ENCODE measurements at places on chromosomes 3 and 15. TPM values are rescaled to one million over a fixed set of nuclear protein-coding genes. Genes with fewer than 3 reads are reported as not detected.

- DNase-seq: no peak
Observed at GRCh38 chr3:76943671-76944070, 96.2 kb upstream of the ROBO2 start.

DNA sequence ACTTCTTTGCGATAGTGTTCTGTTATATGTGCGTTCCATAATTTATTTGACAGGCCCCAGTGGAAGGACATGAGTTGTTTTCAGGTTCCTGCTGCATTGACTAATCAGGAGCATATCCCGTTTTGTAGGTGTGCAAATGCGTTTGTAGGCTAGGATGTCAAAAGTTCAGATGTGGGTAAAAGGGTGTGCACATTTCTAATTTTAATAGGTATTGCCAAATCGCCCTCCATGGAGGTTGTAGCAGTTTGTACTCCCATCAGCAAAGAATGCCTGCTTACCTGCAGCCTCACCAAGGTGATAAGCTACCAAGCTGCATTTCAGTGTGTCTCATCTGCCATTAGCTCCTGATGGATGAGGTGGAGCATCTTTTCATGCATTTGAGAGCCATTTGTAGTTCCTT is 36.3 kb downstream of the KLF13 start:
- no peak for DNase-seq

DNA sequence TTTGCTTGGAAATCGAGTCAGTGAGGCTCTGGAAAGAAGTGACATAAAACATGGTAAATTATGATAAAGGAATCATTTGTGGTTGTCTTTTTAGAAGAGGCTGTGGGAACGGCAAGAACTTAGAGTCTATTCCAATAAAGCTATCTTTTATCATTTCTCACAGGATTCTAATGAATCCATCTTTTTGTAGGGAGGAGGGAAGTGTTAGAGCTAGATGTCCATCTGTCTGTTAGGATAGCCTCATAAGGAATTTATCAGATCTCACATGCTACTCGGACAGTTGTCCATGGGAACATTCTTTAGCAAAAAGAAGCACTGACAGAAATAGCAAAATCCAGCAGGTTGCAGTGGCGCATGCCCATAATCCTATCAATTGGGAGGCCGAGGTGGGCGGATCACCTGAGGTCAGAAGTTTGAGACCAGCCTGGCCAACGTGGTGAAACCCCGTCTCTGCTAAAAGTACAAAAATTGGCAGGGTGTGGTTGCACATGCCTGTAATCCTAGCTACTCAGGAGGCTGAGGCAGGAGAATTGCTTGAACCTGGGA is 37.0 kb downstream of the STARD9 start:
- no peak for DNase-seq

The TRH gene
- not detected for total RNA-seq

DNA sequence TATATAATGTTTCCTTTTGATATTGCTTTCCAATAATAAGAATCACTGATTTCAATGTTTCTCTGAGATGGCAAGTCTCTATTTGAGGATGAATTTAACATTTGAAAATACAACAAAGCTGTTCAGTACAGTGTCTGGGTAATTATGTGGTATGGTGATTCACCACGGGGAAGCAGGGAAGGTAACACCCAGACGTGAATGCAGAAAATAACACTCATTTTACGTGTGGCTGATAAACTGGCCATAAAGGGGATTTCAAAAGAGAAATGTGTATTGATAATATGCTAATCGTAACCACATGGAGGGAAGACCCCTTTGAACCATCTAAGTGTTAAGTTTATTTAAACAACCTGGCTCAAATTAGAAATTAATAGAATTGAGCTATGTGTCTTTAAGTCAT is 344.6 kb downstream of the GRM7 start:
- no peak for DNase-seq

The SYNPR gene
- total RNA-seq: 9.9 TPM

The COL6A5 gene
- 3.6 TPM for total RNA-seq

DNA sequence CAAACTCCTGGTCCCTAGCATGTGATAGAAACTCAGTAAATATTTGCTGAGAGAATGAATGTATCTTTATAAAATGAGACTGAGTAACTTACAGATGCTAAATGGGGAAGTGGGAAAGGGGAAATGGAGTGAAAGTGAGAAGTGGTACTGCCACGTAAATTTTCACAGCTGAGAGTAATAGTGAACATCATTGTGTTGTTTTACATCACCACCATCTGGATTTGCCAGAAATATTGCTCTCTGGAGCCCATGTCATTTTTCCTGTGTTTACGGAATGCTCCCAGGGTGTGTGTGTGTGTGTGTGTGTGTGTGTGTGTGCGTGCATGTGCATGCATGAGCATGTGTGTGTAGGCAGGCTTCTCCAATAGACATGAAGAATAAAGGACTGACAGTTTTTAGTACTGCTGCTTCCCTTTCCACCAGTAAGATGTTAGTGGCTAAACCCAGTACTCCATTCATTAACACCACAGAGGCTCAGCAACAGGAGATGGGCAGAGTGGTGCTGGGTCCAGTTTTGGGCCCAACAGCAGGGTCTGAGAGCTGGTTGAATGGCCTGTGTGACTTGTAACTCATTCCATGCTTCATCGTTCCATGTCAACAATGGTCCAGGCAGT is 57.3 kb downstream of the DIPK2A start:
- DNase-seq: no peak

DNA sequence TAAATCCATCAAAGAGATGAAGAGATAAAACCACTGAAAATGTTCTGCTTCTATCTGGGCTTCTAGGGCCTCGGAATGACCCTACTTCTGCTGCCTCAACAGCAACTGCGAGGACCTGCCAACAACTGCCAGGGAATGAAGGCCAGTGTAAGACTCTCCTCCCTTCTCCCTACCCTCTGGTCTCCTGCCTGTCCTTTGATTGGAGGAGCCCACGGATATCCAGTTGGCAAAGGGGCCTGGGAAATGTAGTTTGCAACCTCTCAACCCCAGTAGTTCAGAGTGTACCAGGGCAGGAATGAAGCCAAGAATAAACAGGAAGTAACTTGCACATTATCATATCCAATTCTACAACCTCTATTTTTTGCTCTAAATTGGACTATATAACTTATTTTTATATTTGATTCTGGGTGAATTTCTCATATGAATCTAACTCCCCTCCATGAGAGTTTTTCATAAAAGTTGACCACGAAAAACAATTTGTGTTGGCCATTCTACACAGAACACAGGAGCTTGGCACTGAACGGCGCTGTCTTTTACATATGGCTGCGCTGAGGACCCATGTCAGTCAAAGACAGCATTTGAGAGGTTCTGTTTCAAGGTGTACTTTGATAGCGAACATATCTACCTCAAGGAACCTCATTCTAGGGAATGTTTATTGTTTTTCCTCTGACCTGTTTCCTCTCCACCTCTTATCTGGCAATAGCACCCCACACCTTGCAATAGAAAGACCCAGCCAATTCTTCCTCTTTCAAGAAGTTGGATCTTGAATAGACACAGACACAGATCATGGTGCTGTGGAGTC is 91.1 kb upstream of the RNF7 start:
- peak; percentile 69 for DNase-seq

The KIAA1143 gene
- total RNA-seq: 26.7 TPM

The ZKSCAN7 gene
- total RNA-seq: 6.7 TPM

The P2RY1 gene
- 7.0 TPM for total RNA-seq

The LRRC31 gene
- not detected for total RNA-seq

GRCh38 chr15:62833646-62834045 is 208.9 kb upstream of the TPM1 start:
- peak; percentile 60 for DNase-seq

- DNase-seq: peak; percentile 58
Observed at GRCh38 chr3:83224101-83224868, 1462.8 kb upstream of the GBE1 start.

DNA sequence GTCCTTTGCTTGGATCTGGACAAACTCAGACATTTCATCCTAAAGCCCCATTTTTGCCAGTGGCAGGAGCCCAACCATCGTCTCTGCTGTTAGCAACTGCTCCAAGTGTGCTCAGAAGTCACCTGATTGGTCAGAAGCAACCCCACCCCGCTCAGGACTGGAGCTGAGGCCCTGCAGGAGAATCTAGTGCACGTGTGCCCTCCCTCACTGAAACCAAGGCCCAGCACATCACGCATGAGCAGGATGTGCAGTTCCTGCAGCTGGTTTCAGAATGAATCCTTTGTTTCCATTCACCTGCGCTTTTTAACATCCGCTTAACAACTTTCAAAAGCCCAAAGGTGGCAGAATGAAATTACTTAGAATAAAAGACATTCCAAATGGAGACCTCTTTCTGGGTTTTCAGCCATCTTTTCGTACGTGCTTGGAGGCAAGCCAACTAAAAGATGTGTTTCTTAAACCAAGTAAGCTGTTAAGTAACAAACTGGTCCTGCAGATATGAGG is 81.2 kb downstream of the SRGAP3 start:
- DNase-seq: peak; percentile 98

- peak; percentile 36 for DNase-seq
Observed at GRCh38 chr3:133230195-133230594, 169.7 kb upstream of the BFSP2 start.

GRCh38 chr15:80654299-80654698 is 40.8 kb upstream of the ABHD17C start:
- DNase-seq: no peak

- no peak for DNase-seq
Observed at GRCh38 chr3:37662785-37663184, 198.9 kb upstream of the CTDSPL start.

GRCh38 chr3:41357271-41357670 is 158.0 kb downstream of the CTNNB1 start:
- DNase-seq: no peak

- DNase-seq: peak; percentile 28
Observed at GRCh38 chr3:143120716-143121240, 1.2 kb downstream of the CHST2 start.

The CEMIP gene
- 2.4 TPM for total RNA-seq

The GP5 gene
- total RNA-seq: 0.72 TPM

GRCh38 chr3:55615039-55615693 is 128.1 kb upstream of the WNT5A start:
- DNase-seq: no peak

DNA sequence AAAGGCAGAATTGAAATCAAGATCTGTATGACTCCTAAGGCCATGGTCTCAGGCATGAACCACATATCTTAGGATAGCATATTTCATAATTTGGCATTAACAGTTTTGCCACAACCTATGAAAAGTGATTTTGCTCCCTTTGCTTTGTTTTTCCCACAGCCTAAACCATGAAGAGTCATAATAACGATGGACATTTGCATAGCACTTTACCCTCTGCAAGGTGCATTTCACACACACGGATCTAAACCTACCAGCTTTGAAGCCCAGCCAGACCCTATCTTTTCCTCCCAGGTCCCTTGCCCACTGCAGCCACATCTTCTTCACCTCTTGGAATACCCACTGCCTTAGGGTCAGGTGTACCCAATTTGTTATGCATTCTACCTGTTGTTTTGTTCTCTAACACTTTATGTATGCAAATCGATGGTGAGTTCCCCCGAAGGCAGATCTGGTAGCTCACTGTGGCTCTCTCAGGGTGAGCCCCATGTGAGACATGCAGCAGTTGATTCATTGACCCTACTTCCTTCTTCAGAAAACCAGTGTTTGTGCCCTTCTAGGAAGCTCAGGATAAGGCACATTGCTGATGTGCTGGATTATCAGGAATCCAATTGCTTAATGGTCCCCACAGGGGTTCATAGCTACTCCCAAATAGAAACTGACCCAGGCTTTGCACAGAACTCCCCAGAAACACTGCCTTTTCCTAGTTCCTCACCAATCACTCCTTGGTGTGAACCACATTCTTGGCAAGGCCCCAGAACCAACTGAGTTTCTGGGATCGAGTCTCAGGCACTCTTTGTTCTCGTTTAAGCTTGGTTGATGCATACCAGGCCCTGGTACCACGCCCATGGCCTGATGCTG is 8.7 kb downstream of the ARHGAP31 start:
- no peak for DNase-seq

The TTLL13 gene
- not detected for total RNA-seq

DNA sequence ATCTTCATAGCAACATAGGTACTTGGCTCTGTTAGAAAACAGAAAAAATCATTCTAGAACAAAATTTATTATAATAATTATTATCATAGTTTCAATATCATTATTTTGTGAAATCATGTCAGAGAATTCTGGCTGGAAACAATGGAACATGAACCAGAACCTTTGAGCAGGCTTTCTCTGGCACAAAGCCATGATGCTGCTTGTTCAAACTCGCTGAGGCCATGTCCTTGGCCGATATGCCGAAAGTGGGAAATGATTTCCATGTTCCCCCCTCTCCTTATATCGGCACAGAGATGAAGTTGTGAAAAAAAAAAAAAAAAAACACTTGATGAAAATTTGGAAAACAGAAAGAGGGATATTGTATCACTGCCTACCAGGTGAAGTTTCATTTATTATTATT is 49.0 kb upstream of the MRPL3 start:
- DNase-seq: no peak

DNA sequence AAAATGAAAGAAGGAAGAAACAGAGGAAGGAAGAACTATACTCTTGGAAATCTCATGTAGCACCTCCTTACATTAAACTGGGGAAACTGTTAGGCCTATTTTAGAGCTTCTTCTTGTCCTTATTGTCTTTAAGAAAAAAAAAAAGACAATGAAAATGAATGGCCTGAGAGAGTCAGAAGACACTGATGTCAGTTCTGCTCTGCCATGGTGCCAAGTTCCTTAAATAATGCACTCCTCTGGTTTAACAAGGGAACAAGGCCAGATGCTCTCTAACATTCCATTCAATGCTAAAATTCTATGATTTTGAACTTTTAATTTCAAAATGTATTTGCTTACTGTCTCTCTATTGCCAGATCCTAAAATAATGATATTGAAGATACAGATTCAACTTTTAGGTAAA is 4.4 kb upstream of the MBNL1 start:
- DNase-seq: no peak

The ZNF501 gene
- 14.0 TPM for total RNA-seq

- no peak for DNase-seq
Observed at GRCh38 chr3:34837848-34838741, 801.2 kb upstream of the ARPP21 start.

Measured in umbilical cord (tissue), 2 donors.